Stimulated activated CD8-positive, alpha-beta memory T cell treated with anti-CD3 and anti-CD28 coated beads, Interleukin-7, amount 100 ng/mL, for 24 hours (primary cell): ENCODE measurements at places on chromosomes 1 and 21.

GRCh38 chr1:26991310-26992116, 2.0 kb upstream of the TRNP1 start:
- DNase-seq, result no peak

GRCh38 chr1:217889401-217889800, 258.3 kb downstream of the SPATA17 start:
- DNase-seq, result no peak

- no peak for DNase-seq
Measured at GRCh38 chr1:150259758-150260669, 2.4 kb downstream of the CA14 start.

DNA sequence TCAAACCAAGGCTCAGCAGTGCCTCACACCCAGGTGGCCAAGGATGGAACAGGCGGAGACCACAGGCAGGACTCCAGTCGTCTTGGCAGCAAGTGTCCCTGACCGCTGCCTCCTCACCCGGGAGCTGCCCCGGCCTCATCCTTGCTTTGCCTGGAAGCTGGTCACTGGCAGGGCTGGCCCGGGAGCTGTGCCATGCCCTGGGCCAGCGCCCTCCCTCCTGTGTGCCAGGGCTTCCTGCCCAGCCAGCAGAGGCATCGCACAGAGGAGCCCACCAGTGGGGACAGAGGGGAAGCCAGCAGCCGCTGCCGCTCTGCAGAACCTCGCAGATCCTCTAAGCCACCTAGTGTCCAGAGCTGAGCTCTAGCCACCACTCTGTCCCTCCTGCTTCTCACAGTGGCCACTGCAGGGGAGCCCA, 7.8 kb downstream of the CASZ1 start:
- DNase-seq, result no peak

DNA sequence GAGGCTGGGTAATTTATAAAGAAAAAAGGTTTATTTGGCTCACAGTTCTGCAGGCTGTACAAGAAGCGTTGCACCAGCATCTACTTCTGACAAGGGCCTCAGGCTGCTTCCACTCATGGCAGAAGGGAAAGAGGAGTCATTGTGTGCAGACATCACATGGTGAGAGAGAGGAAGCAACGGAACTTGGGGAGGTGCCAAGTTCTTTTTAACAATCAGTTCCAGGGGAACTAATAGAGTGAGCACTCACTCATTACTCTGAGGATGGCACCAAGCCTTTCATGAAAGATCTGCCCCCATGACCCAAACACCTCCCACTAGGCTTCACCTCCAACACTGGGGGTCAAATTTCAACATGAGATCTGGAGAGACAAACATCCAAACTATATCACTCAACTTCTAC, 77.2 kb downstream of the DDAH1 start:
- DNase-seq, result no peak

- DNase-seq, result no peak
Measured at GRCh38 chr21:32545948-32546441, 39.3 kb downstream of the TCP10L start.

DNA sequence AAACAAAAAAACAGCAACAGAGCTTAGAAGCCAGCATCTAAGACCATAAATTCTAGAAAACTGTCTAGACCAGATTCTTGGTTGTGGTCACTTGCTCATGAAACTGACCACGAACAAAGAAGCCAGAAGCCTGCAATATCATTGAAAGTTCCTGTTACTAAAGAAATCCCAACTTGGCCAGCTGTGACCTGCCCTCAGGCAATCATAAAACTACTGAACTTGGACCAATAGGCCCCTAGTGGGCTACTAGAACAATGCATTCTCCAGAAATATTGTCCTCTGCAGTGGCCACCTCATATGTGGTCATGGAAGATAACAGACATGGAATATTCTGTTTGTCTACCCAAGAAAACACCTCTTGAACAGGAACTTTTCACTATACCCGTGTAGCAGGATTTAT, 87.7 kb downstream of the SPATA17 start:
- DNase-seq, result no peak

DNA sequence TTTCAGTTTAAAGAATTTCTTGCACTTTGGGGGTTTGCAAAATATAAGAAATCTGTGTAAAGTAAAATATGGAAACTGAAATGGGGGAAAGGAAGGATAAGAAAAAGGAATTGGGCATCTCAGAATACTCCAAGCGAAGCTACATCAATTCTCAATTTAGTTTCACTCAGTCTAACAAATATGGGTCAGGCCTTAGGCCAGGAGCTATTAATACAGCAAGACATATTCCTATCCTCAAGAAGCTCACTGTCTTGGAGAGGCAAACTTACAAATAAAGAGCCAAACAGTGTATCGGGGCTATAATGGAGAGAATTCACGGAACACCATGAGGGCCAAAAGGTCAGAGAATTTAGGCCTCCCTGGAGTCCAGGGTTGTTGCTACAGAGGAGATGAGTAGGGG, 43.0 kb upstream of the CCDC190 start:
- DNase-seq, result no peak

GRCh38 chr21:29822064-29822463, 117.7 kb downstream of the GRIK1 start:
- DNase-seq, result no peak

DNA sequence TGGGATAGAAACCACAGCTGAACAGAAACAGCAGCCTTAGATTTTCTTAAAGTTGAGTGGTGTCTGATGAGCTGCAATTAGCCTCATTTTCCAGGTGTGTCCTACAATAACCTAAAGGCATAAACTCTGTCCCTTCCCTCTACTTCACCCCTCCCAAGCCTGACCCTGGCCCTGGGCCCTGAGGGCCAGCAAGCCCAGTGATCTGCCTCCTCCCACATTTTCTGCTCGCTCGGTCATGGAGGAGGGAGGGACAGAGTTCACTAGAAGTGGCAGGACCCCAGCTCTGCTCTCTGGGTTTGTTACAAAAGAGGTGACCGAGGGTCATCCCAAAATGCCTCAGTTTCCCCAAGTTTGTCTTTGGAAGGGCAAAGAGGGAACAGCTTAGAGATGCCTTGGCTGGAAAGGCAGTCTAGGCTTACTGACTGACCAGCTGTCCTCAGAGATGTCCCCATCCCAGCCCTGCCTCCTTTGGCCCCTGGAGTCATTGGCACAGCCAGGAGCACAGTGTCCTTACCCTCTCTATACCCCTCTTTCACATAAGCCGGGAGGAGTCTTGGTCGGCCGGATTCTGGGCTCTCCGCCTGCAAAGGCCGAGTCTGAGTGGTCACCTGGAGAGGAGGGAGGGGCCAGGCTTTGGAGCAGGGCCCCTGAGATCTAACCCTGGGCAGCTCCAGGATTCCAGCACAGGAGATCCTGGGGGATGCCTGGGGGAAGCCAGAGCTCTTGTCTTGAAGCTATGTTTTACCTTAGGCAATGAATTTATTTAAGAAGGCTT, 172.7 kb downstream of the PTPRU start:
- DNase-seq, result no peak

- DNase-seq, result no peak
Measured at GRCh38 chr21:36627242-36627641, 71.7 kb upstream of the SIM2 start.

DNA sequence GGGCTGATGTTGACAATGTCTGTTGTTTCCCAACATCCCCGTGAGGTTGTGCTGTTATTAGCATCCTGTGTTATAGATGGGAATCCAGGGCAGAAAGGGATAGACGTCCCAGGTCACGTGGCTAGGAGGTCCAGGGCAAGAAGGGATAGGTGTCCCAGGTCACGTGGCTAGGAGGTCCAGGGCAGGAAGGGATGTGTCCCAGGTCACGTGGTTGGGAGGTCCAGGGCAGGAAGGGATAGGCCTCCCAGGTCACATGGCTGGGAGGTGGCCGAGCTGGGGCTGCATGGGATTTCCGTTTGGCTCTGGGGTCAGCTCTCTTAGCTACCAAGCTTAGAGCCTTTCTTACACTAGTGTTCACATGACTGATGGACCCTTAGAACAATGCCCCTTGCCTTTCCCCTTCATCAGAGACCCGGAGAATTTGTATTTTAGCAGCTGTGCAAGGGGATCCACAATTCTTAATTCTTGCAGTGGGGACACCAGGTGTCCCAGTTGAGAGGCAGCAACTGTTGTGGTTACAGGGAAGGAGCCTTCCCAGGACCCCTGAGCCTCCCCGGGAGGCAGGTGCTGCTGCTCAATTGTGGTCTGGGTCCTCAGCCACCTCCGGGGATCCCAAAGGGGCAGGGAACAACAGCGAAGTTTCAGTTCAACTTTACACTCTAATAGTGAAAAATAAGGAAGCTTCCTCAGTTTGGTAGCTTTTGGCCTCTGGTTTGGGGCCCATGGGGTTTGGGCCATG, 69.2 kb downstream of the UMODL1 start:
- DNase-seq, result no peak

GRCh38 chr1:7009741-7010525, 224.7 kb downstream of the CAMTA1 start:
- DNase-seq, result no peak
